T-helper 2 cell treated with Interferon-gamma antibody and Interleukin-4, amounts not matched to agents 5 μg/mL and 100 μg/mL, for 36 hours (primary cell): ENCODE measurements at places on chromosomes 3 and 15.

- no peak for DNase-seq
Observed at GRCh38 chr3:114179575-114179974, 723 bp upstream of the DRD3 start.

GRCh38 chr3:52092891-52093290 lies 36.5 kb upstream of the DUSP7 start:
- DNase-seq = no peak

DNA sequence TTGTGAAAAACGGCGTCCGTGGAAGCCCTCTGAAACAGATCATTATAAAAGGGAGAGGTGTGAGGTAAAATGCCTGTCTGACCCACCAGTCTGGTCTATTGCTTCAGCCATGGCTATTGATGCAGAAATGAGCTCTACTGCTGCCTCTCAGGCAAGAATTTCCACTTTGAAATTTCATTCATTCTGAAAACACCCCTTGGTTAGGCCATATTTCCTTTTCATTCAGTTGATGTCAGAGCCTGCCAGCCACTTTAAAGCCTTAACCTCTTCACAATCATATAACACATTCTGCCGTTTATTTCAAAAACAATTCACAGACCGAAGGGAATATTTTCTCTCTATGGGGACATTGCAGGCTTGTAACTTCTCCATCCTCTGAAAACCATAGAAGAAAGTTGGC lies 71.9 kb downstream of the FOXB1 start:
- peak; percentile 16 for DNase-seq

DNA sequence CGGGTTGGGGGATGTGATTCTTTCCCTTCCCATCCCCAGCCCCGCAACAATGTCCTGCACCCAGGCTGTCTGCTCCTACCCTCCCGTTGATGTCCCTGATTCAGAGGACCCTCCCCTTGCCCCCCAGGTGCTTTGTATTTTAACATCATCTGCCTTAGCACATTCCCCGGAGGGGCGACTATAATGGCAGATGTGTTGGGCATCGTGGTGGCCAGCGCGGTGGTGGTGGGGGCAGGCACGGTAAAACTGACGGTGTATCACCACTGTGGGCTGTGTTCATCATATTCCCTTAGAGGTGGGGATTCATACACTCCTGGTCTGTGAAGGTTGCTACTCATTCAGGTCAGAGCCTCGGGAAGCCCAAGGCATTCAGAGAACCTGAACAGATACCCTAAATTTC lies 173.0 kb downstream of the ADAMTS17 start:
- no peak for DNase-seq

DNA sequence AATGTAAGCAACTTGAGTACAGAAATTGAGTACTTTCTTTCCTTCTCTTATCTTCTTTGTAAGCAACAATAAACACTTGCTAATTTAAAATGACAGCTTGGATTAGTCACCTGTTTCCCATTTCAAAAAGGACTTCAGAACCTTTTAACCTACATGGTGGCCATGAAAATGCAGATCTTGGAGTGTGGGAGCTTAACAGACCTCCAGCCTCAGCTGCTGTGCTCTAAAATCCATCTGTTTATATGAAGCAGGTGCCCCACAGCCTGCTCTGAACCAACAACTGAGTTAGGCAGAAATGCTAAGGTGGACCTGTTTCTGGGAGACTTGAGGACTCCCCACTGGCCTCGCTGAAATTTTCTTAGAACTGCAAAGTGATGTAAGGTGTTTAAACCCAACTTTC lies 91.1 kb upstream of the TNIK start:
- DNase-seq = no peak
